ENCODE measurements at places on chromosomes 16 and 17.
A peak's percentile ranks its signal among the peaks of the same experiment; 100 is the strongest.

- H3K4me3 ChIP-seq, result no peak overlapping the region
- no peak overlapping the region for H3K27ac ChIP-seq
- H3K27me3 ChIP-seq, result peaks cover under 1% of the 10 kb centered on the region
- no peak for DNase-seq
- no peaks in the 10 kb centered on the region for H3K4me1 ChIP-seq
- no peaks in the 10 kb centered on the region for H3K36me3 ChIP-seq
These were observed 14.7 kb downstream of the ALOX15B start for GRCh38 chr17:8053600-8053999.

DNA sequence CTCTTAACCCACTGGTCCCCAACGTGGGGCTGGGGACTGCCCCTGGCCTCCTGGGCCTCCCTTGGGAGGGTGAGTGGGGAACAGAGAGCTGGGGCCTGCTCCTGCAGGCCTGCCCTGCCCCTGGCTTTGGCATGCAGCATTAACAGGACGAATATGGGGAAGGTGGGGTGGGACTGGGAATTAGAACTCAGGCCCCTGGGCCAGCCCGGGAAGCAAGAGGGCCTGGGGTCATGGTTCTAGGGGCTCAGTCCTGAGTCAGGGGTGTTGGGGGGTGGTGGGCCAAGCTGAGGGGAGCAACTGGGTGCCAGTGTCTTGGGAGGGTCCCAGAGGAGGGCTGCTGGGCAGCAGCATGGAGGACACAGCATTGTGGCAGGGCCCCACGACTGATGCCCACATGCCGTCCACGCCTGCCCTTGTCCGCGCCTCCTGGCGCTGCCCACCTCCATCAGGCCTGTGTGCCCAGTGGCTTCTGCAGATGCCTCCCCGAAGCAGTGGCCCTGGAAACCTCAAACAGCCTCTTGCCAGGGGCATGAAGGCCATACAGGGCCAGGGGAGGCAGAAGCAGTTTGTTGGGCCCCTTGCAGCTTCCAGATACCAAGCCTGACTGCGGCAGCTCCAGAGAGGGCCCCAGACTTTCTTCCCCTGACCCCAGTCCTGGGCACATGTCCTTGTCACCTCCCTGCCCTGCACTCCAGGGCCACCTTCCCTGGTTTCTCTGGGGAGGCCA lies 4.8 kb downstream of the MAP2K3 start:
- H3K4me1 ChIP-seq, result peaks cover 20% of the 10 kb centered on the region
- no peak for DNase-seq
- H3K27me3 ChIP-seq, result peaks cover 15% of the 10 kb centered on the region
- peaks cover 4% of the 10 kb centered on the region for H3K36me3 ChIP-seq
- H3K27ac ChIP-seq, result no peak overlapping the region
- H3K4me3 ChIP-seq, result no peak overlapping the region

GRCh38 chr17:45388604-45389325 lies 43.9 kb downstream of the ARHGAP27 start:
- peaks cover 4% of the 10 kb centered on the region for H3K36me3 ChIP-seq
- H3K4me3 ChIP-seq, result no peak overlapping the region
- no peak for DNase-seq
- H3K27me3 ChIP-seq, result peaks cover 10% of the 10 kb centered on the region
- H3K27ac ChIP-seq, result no peak overlapping the region

DNA sequence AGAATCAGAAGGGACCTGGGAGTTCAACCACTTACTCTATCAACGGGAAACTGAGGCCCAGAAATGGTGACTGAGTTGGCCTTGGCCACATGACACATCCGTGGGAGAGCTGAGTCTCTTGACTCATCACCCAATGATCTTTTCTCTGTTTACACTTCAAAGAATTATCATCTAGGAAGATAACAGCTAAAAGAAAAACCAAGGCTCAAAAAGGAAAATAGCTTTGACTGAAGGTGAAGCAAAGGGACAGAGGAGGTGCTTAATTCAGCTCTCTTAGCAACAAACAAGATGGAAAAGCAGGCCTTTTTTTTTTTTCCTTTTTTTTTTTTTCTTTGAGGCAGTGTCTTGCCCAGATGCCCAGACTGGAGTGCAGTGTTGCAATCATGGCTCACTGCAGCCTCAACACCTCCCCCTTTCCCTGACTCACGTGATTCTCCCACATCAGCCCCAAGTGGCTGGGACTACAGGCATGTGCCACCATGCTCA lies 16.7 kb downstream of the ERCC4 start:
- no peak overlapping the region for H3K4me3 ChIP-seq
- H3K27me3 ChIP-seq, result no peaks in the 10 kb centered on the region
- no peak for DNase-seq
- H3K27ac ChIP-seq, result no peak overlapping the region
- peaks cover 5% of the 10 kb centered on the region for H3K4me1 ChIP-seq
- peaks cover 18% of the 10 kb centered on the region for H3K36me3 ChIP-seq

DNA sequence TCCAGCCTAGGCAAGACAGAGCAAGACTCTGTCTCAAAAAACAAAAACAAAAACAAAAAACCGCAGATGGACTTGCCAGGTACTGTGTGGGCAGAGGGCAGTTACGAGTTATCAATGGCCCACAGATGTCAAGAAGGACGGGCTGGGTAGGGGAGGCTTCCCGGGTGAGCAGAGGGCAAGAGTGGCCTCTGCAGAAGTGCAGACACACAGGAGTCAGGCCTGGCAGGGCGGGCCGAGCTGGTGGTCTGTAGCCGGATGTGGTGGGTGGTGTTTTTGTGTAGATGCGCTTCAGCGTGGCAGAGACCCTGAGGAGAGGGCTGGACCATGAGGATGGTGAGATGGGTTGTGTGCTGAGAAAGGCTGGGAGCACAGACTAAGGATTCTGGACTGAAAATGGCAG lies 44.9 kb upstream of the KDM6B start:
- peaks cover 3% of the 10 kb centered on the region for H3K4me1 ChIP-seq
- DNase-seq, result no peak
- no peak overlapping the region for H3K4me3 ChIP-seq
- H3K36me3 ChIP-seq, result no peaks in the 10 kb centered on the region
- H3K27me3 ChIP-seq, result peaks cover 4% of the 10 kb centered on the region

DNA sequence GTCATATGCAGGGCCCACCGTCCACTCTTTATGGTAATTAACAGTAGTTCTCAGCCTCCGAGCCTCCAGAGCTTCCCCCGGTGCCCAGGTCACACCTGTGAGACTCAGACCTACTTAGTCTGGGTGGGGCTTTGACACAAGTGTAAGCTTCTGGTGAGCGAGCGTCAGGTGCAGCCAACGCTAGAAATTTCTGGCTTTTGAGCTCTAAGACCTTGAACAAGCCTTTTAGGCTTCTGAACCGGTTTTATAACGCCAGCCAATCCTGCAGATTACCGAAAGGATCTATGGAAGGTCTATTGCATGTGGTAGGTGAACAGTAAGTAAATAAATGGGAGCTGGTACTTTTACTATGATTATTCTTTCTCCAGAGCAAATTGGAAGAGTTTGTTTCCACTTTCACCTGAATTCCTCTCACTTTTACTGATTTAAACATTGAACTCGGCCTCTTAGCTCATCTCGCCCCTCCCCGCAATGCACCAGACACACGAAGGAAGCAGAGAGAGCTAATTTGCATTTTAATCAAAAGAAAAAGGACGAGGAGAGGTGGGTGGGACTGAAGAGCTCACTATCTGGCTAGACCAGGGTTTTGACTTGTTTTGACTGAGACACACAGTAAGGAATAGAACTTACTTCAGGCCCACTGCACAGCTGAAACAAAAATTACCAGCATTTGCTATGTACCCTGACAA lies 47.1 kb downstream of the ABAT start:
- no peak for DNase-seq
- peaks cover 5% of the 10 kb centered on the region for H3K36me3 ChIP-seq
- H3K4me1 ChIP-seq, result peaks cover 7% of the 10 kb centered on the region
- no peak overlapping the region for H3K27ac ChIP-seq
- H3K4me3 ChIP-seq, result no peak overlapping the region
- peaks cover 5% of the 10 kb centered on the region for H3K27me3 ChIP-seq

- H3K4me3 ChIP-seq, result no peak overlapping the region
- H3K27ac ChIP-seq, result no peak overlapping the region
- H3K4me1 ChIP-seq, result no peaks in the 10 kb centered on the region
- no peak for DNase-seq
- H3K36me3 ChIP-seq, result no peaks in the 10 kb centered on the region
These were observed 9.2 kb downstream of the SUMO2 start for GRCh38 chr17:75173526-75173925.

GRCh38 chr17:75896415-75897159 lies at the start of gene TRIM65:
TSS of gene TRIM65 (minus strand) at chr17:75896951. CDS start at chr17:75896937, 14 bp downstream.
- peaks cover 17% of the 10 kb centered on the region for H3K27me3 ChIP-seq
- peaks cover 22% of the 10 kb centered on the region for H3K4me1 ChIP-seq
- H3K36me3 ChIP-seq, result peaks cover 4% of the 10 kb centered on the region
- peak within 1 kb of the TSS; percentile 87 for H3K4me3 ChIP-seq
- peak; percentile 91 for DNase-seq
- H3K27ac ChIP-seq, result peak within 1 kb of the TSS; percentile 90

GRCh38 chr17:73794336-73794735 lies 150.1 kb upstream of the SDK2 start:
- peaks cover 2% of the 10 kb centered on the region for H3K4me1 ChIP-seq
- peaks cover 2% of the 10 kb centered on the region for H3K27me3 ChIP-seq
- no peak for DNase-seq
- H3K36me3 ChIP-seq, result peaks cover 4% of the 10 kb centered on the region

GRCh38 chr17:66373944-66374817 lies 71.8 kb downstream of the PRKCA start:
- no peak overlapping the region for H3K4me3 ChIP-seq
- peak overlapping the region; percentile 33 for H3K27ac ChIP-seq
- H3K36me3 ChIP-seq, result no peaks in the 10 kb centered on the region

DNA sequence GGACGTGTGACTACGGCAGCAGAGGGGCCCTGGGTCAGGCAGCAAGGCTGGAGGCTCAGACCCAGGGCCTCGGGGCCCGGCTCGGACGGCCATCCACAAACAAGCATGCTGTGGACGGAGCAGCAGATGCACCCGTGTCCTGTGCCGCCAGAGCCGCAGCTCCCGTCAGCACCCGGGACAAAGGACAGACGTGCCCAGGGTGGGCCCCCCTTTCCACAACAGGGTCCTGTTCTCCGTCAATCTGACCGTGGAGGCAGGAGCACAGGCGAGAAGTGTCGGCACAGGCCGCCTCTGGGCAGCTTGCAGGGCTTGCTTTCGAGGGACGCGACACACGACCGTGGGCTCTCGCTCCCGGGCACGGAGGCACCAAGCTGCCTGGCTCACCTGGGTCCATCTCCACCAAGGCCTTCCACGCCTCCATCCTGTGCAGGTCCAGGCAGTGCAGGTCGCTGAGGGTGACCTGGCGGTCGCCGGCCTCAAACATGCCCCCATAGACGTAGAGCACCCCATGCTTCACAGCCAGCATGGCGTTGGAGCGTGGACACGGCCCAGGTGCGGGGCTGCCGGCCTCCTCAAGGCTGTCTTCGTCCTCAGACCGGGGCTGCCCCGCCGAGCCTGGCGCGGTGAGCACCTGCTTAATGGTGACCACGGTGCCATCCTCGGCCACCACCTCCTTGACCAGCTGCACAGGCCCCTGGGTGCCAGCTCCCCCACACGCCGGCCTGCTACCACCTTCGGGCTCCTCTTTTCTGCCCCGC lies 56.7 kb downstream of the KLHDC4 start:
- no peak overlapping the region for H3K27ac ChIP-seq
- DNase-seq, result no peak
- no peak overlapping the region for H3K4me3 ChIP-seq
- H3K27me3 ChIP-seq, result peaks cover 5% of the 10 kb centered on the region
- peaks cover 18% of the 10 kb centered on the region for H3K4me1 ChIP-seq

DNA sequence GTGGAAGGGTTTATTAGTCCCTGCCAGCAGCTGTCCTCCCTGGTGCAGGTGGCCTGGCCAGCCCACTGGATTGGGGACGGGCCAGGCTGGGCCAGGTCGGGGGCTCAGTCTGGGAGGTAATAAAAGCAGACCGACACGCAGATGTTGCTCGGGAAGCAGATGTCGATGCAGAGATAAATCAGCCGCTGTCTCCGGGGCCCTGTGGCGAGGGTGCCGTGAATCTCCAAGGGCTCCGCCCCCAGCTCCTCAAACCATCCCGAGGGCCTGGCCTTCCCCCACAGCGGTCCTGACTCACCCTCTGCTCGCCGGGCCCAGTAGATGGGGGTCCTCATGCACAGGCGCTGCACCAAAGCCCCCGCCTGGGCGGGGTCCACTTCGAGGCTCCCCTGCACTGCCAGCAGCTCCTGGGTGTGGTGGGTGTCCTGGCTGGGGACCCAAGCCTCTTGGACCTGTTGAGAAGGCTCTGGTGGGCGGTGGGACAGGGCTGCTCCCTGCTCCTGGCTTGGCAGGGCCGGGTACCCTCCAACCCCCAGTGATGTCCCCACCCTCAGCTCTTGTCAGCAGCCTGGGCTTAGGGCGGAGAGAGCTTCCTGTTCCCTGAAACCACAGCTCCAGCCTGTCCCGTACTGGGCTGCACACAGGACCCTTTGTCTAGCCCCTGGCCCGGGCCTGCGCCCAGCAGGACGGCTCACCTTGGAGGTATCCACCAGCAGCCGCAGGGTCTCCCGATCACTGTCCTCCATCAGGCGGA lies 1.2 kb downstream of the BRICD5 start:
- H3K4me3 ChIP-seq, result no peak overlapping the region
- H3K36me3 ChIP-seq, result no peaks in the 10 kb centered on the region
- DNase-seq, result no peak

- H3K4me1 ChIP-seq, result peaks cover 2% of the 10 kb centered on the region
- DNase-seq, result no peak
- no peak overlapping the region for H3K27ac ChIP-seq
- H3K36me3 ChIP-seq, result peaks cover 20% of the 10 kb centered on the region
- H3K27me3 ChIP-seq, result peaks cover 11% of the 10 kb centered on the region
- H3K4me3 ChIP-seq, result peak overlapping the region; percentile 34
These were observed 1.6 kb upstream of the GAS7 start for GRCh38 chr17:10200016-10200415.

GRCh38 chr17:73050797-73051196 lies 41.7 kb downstream of the SLC39A11 start:
- no peaks in the 10 kb centered on the region for H3K36me3 ChIP-seq
- no peak for DNase-seq
- H3K27me3 ChIP-seq, result peaks cover 3% of the 10 kb centered on the region
- peaks cover 6% of the 10 kb centered on the region for H3K4me1 ChIP-seq
- no peak overlapping the region for H3K27ac ChIP-seq

DNA sequence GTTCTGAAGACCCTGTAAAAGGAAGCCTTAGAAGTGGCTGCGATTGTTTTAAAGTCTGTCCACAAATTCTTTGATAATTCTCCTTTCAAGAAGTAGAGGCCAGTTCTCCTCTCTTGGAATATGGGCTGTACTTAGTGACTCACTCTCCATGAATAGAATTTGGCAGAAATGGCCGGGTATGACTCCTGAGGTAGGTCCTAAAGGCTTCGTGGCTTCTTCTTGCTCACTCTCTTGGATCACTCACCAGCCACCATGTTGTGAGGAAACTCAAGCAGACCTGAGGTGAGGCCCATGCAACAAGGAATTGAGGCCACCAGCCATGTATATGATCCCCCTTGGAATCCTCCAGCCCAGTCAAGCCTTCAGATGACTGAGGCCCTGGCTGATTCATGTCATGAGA lies 75.8 kb downstream of the WWOX start:
- H3K27ac ChIP-seq, result no peak overlapping the region
- DNase-seq, result no peak
- no peaks in the 10 kb centered on the region for H3K4me1 ChIP-seq
- H3K36me3 ChIP-seq, result no peaks in the 10 kb centered on the region
